ENCODE measurements at places on chromosomes 5 and 9.
A peak's percentile ranks its signal among the peaks of the same experiment; 100 is the strongest.

DNA sequence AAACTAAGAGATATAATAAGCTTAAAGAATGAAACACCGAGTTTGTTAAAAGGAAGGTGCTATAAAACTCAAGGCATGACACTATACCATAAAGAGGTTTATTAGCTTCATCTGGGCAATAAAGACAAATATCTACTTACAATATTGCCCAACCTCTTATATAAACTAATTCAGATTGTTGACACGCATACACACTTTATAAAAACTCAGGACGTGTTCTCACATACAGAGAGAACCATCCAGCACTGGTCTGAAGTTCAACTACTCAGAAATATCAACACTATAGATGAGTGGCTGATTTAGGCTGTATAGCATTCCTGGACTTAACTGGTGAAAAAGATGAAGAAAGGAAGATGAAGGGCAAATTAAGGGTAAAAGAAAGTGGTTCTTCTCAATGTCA is 81.2 kb downstream of the FRMD3 start:
- no peak for DNase-seq

DNA sequence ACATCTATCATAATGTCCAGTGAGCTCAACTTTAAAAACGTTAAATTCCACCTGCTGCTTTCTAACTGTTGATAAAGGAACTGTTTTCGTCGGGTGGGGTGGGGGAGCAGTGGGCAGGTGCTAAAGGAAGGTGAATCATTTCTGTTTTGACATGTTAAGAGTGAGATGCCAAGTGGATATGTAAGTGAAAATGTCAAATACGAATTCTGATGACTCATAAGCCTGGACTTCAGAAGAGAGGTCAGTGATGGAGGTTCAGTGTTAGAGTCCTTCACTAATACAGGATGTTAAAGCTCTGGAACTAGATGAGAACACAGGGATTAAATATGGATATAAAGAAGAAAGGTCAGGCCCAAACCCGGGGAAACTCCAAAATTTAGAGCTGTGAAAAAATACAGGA is 617.9 kb upstream of the CTNND2 start:
- no peak for DNase-seq

DNA sequence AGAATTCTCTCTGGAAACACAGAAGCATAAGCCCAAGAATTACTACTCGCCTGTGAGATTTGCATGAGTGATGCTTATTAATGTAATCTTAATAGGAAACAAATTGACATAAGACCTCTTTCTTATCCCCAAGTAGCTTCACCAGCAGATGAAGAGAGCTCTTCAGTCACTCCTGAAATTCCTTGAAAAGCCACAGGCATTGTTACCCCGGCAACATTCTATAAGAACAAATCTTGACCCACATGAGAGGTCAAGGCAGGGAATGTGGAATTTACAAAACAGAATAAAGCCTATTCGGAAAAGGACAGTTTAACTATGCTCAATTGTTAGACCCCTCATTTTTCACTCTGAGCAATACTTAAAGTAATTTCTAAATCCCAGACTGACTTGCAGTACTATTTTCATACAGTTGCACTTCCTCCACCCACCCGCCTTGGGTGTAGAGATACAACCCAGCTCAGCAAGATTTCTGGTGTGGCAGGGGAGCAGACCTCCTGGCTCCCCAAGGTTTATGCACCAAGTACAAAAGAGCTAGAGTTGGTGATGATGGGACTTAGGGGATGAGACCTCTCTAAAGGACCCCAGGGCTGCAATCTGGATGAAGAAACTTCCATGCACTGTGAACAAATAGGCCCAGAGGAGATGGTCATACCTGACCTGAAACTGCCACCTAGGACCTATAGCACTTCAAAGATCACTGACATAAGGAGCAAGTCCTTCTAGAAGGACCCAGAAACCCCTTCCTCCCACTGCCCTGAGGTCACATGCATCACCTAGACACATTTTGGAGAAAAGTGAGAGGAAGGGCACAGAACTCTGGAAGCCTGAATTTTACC is 242.1 kb downstream of the ZNF608 start:
- no peak for DNase-seq

- peak; percentile 79 for DNase-seq
Observed at GRCh38 chr5:178238711-178239592, 6.3 kb upstream of the PHYKPL start.

DNA sequence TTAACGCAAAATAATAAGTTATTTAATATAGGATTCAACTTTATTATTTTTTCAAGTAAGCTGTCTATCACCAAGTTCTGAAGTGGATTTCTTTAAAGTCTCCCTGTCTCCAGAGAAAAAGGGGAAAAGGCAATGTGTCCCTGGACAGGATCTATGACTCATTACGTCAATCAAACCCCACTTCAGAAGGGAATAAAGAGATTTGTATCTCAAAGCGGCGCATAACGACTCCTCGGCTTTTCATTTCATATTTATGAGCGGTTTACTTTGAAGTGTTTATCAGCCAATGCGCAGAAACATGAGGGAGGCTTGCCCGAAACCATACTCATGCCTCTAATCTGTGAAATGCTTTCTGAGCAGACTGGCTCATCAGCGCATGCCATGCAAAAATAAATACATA is 938.6 kb upstream of the WWC1 start:
- DNase-seq: no peak

GRCh38 chr5:73471654-73472053 is 23.1 kb upstream of the FOXD1 start:
- no peak for DNase-seq

- DNase-seq: no peak
Observed at GRCh38 chr5:10789021-10789420, 28.0 kb upstream of the DAP start.

- no peak for DNase-seq
Observed at GRCh38 chr9:118034701-118035100, 330.5 kb downstream of the TLR4 start.

GRCh38 chr5:55855509-55855908 is 4.4 kb downstream of the IL31RA start:
- DNase-seq: peak; percentile 53

DNA sequence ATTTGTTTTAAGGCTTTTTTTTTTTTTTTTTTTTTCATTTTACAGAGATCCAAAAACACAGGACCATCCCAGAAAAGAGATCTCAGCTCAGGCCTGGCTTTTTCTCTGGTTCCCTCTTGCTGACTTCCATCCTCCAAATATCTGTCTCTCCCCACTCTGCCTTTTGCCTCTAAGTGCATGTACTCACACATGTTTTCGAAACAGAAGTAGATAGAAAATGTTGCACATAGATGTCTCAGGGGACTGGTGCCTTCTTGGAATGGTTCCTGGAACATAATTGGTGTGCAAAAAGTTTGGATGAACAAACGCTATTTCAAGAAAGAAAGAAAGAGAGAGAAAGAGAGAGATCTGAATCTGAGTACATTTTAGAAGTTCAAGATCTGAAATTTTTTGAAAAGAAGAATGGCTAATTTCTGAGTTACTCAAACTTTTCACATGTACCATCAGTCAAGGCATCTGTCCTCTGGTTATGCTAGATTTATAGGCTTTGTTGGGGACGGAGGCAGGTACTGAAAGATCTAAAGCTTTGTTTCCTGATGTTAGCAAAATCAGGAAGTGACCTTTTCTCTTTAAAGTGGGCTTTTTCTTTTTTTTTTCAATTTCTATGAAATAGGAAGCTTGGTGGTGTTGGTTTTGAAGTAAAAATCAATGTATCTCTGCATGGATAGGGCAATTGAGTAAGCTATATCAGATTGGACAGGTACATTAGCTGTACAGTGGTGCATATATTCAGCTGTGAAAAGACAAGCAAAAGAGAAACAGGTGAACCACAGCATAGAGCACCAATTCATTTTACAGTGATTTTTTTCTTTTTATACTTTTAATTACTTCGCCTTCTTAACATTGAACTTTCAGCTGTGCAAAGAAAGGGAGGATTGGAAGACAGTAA is 8.5 kb upstream of the TNFSF8 start:
- no peak for DNase-seq

DNA sequence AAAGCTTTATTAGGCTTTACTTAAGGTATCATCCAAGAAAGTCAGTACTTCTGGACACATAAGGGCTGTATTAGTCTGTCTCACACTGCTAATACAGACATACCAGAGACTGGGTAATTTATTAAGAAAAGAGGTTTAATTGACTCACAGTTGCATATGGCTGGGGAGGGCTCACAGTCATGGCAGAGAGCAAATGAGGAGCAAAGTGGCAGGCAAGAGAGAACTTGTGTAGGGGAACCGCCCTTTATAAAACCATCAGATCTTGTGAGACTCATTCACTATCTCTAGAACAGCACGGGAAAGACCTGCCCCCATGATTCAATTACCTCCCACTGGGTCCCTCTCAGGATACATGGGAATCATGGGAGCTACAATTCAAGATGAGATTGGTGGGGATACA is 49.2 kb upstream of the SLC44A1 start:
- no peak for DNase-seq

GRCh38 chr5:139810341-139811273 is 15.0 kb downstream of the PSD2 start:
- DNase-seq: no peak

DNA sequence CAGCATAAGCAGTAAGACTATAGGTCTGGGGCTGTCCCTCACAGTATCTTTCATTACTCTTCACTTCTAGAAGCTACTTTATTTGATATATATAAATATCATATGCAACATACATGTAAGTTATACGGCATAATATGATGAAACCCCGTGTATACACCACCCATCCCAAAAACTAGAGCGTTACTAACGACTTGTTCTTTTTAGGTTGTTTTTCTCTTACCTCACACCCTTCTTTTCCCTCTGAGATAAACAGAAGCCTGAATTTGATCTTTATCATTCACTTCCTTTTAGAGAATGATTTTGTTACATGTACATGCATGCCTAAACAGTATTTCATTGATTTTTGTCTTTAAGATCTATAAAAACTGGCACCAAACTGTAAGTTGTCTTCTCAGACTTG is 3.7 kb downstream of the TRMO start:
- DNase-seq: no peak

DNA sequence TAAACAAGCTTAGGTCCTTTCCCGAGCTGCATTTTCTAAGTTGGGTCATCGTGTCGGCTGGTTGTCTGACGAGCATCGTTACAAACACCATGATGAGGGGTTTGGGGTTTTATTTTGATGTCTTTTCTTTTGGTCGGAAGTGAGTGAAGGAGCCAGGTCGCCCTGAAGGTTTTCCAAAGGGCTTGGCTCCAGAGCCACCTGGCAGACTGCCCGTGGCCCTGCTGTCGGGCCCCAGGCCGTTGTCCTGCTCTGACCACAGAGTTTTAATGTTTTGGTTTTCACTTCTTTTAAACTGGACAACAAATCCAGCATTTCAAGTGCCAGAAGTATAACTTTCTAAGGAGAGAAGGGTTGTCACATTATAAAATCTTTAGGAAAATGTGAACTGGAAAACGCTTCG is 42.3 kb downstream of the TENT4A start:
- DNase-seq: no peak
